Vagina (tissue), 2 donors: ENCODE measurements at places on chromosomes 4 and X.

- no peaks in the 10 kb centered on the region for H3K4me1 ChIP-seq
- no peak for DNase-seq
- H3K4me3 ChIP-seq: no peak overlapping the region
- no peaks in the 10 kb centered on the region for H3K27me3 ChIP-seq
- H3K36me3 ChIP-seq: no peaks in the 10 kb centered on the region
- H3K27ac ChIP-seq: no peak overlapping the region
These were observed 21.3 kb downstream of the AREG start for GRCh38 chr4:74466242-74466641.

- H3K4me3 ChIP-seq: no peak overlapping the region
- H3K4me1 ChIP-seq: no peaks in the 10 kb centered on the region
- no peak for DNase-seq
- H3K36me3 ChIP-seq: no peaks in the 10 kb centered on the region
- no peaks in the 10 kb centered on the region for H3K27me3 ChIP-seq
These were observed 127.4 kb downstream of the ANAPC10 start for GRCh38 chr4:144970597-144970996.

GRCh38 chrX:72270316-72270866 is 6.7 kb downstream of the RPS4X start:
- H3K27ac ChIP-seq: no peak overlapping the region
- no peaks in the 10 kb centered on the region for H3K36me3 ChIP-seq
- no peaks in the 10 kb centered on the region for H3K27me3 ChIP-seq
- H3K4me3 ChIP-seq: no peak overlapping the region
- H3K4me1 ChIP-seq: peaks cover 21% of the 10 kb centered on the region

DNA sequence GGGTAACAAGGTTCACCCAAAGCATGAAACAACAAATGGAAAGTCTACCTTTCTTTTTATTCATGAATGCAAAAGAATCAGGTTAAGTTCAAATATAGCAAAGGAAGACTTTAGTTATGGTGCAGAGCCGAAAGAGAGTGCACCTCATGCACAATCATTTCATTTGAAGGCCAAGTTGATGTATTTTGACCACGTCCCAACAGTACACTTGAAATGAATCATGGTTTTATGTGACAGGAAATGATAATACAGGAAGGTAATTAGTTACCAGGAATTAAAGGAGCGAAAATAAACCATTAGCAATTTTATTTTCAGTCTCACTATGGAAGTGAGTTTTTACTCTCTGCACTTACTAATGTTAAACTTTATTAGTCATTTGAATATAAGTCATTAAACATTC is 281.2 kb upstream of the DIAPH2 start:
- no peak overlapping the region for H3K27ac ChIP-seq
- H3K4me1 ChIP-seq: no peaks in the 10 kb centered on the region
- H3K27me3 ChIP-seq: no peaks in the 10 kb centered on the region
- no peaks in the 10 kb centered on the region for H3K36me3 ChIP-seq
- no peak for DNase-seq
- H3K4me3 ChIP-seq: no peak overlapping the region

DNA sequence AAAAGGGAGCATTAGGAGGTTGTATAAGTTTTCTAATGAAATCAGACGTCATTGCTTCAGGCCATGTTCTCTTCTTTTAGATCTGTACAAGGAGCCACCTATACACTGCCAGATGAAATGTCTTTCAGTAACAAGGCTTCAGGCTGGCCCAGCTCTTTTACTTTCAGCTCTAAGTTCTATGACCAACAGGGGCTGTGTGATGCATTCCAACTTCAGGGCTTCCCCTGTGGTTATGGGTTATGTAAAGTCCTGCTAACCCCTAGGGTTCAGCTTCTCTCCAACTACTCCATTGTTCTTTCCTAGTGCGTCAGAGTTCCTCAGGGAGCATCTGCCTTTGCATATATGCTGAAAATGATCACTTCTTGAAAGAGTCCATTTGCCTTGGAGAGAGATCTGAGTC is 79.4 kb upstream of the TTC29 start:
- H3K4me3 ChIP-seq: no peak overlapping the region
- H3K27me3 ChIP-seq: no peaks in the 10 kb centered on the region
- no peak for DNase-seq
- H3K27ac ChIP-seq: no peak overlapping the region

DNA sequence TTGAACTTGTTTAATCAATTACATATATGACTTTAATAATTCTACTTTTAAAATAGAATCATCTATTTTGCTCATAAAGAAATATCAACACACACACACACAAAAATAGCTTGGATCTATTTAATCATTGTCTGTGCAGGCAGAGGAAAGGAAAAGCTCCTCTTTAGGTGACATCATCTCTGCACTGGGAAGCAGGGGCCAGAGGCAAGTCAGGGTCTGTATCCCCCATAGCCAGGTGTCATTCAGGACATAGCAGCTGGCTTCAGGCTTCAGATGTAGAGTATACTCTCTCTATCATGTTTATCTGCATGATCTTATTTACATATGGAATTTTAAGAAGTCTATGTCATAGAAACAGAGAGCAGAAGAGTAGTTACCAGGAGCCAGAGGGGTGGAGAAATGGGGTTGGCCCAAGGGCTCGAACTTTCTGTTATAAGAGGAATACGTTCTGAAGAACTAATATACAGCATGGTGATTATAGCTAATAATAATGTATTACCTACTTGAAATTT is 110.4 kb upstream of the LDB2 start:
- no peaks in the 10 kb centered on the region for H3K4me1 ChIP-seq
- no peaks in the 10 kb centered on the region for H3K36me3 ChIP-seq
- DNase-seq: peak; percentile 37

- no peak overlapping the region for H3K4me3 ChIP-seq
- no peaks in the 10 kb centered on the region for H3K36me3 ChIP-seq
- no peaks in the 10 kb centered on the region for H3K27me3 ChIP-seq
- H3K4me1 ChIP-seq: no peaks in the 10 kb centered on the region
- DNase-seq: no peak
These were observed 377.9 kb downstream of the FAM133A start for GRCh38 chrX:94051926-94052325.

DNA sequence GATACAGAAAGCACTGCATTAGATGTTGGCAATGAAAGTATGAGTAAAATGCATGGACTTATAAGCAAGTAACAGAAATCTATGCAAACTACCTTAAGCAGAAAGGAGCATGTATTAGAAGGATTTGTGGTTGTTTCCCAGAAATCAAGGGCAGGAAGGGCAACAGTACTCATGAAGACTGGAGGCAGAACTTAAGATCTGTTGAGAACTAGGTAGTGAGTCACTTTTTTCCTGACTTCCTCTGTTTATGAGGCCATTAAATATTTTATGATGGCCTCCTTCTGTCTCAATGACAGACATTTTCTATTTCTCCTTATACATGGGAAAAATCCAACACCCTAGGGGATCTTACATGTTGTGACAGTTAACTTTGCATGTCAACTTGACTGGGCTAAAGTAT is 398.2 kb downstream of the MID1IP1 start:
- H3K36me3 ChIP-seq: no peaks in the 10 kb centered on the region
- no peaks in the 10 kb centered on the region for H3K27me3 ChIP-seq
- no peak for DNase-seq
- H3K4me1 ChIP-seq: no peaks in the 10 kb centered on the region
- no peak overlapping the region for H3K27ac ChIP-seq
- no peak overlapping the region for H3K4me3 ChIP-seq

DNA sequence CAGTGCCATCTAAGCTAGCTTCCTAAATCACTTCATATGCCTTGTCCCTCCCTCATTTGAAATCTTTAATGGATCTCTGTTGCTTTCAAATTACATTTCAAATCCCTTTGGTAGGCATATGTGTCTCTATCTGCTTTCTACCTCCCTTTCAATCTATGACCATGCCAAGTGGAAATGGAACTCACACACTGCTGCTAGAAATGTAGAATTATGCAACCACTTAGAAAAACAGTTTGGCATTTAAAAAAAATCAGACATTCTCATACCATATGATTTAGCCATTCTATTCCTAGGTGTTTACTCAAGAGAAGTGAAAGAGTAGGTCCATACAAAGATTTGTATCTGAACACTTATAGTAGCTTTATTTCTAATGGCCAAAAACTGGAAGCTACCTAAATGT is 413.5 kb upstream of the INTU start:
- no peak for DNase-seq
- no peak overlapping the region for H3K4me3 ChIP-seq
- no peaks in the 10 kb centered on the region for H3K4me1 ChIP-seq
- no peaks in the 10 kb centered on the region for H3K27me3 ChIP-seq
- no peaks in the 10 kb centered on the region for H3K36me3 ChIP-seq
- H3K27ac ChIP-seq: no peak overlapping the region

DNA sequence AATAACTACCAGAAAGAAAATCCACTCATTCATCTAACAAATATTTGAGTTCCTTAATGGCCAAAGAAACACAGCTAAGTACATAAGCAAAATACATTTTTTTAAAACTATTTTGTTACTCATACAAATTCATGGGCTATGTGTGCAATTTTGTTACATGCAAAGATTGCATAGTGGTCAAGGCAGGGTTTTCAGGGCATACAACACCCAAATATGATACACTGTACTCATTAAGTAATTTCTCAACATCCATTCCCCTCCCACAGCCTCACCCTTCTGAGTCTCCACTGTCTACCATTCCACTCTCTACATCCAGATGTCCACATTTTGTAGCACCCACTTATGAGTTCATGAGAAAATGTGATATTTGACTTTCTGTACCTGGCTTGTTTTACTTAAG is 58.2 kb downstream of the BRWD3 start:
- no peaks in the 10 kb centered on the region for H3K4me1 ChIP-seq
- H3K27ac ChIP-seq: no peak overlapping the region
- H3K27me3 ChIP-seq: no peaks in the 10 kb centered on the region
- DNase-seq: no peak

GRCh38 chr4:147610686-147611085 is 6.5 kb upstream of the TMEM184C start:
- no peaks in the 10 kb centered on the region for H3K27me3 ChIP-seq
- no peaks in the 10 kb centered on the region for H3K36me3 ChIP-seq
- H3K4me3 ChIP-seq: no peak overlapping the region
- no peak for DNase-seq

- no peaks in the 10 kb centered on the region for H3K4me1 ChIP-seq
- no peak for DNase-seq
- H3K27ac ChIP-seq: no peak overlapping the region
These were observed 10.8 kb upstream of the RHOH start for GRCh38 chr4:40185830-40186664.

- H3K4me3 ChIP-seq: peak overlapping the region; percentile 68
- peak overlapping the region; percentile 68 for H3K27ac ChIP-seq
- H3K27me3 ChIP-seq: no peaks in the 10 kb centered on the region
- no peak for DNase-seq
- no peaks in the 10 kb centered on the region for H3K36me3 ChIP-seq
These were observed 725 bp downstream of the FAM120C start for GRCh38 chrX:54182194-54182863.

- H3K4me1 ChIP-seq: no peaks in the 10 kb centered on the region
- no peaks in the 10 kb centered on the region for H3K36me3 ChIP-seq
- DNase-seq: no peak
- H3K27me3 ChIP-seq: no peaks in the 10 kb centered on the region
- H3K4me3 ChIP-seq: no peak overlapping the region
These were observed 167.3 kb downstream of the MID1IP1 start for GRCh38 chrX:38968344-38969216.

- no peaks in the 10 kb centered on the region for H3K36me3 ChIP-seq
- H3K4me3 ChIP-seq: no peak overlapping the region
- no peaks in the 10 kb centered on the region for H3K4me1 ChIP-seq
- DNase-seq: no peak
These were observed 21.7 kb upstream of the MFAP3L start for GRCh38 chr4:170047771-170048354.

- no peak for DNase-seq
- no peaks in the 10 kb centered on the region for H3K27me3 ChIP-seq
- H3K4me1 ChIP-seq: no peaks in the 10 kb centered on the region
- no peak overlapping the region for H3K4me3 ChIP-seq
These were observed 26.4 kb upstream of the LRCH2 start for GRCh38 chrX:115260330-115260729.

DNA sequence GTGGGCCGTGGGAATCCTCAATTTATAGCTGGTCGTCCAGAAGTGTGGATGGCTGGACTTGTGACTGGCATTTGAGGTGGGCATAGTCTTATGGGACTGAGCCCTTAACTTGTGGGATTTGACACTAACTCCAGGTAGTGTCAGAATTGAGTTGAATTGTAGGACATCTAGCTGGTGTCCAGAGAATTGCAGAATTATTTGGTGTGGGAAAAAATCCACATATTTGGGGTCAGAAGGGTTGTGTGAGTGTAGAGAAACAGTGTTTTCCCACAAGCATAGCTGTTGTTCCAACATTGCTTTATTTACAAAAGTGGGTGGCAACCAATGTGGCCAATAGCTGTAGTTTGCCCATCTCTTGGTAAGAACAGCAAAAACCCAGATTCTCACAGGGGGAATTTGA is 91.3 kb downstream of the MOSPD2 start:
- no peak overlapping the region for H3K27ac ChIP-seq
- DNase-seq: no peak
- H3K36me3 ChIP-seq: no peaks in the 10 kb centered on the region
- no peak overlapping the region for H3K4me3 ChIP-seq
- peaks cover 8% of the 10 kb centered on the region for H3K4me1 ChIP-seq

- H3K36me3 ChIP-seq: no peaks in the 10 kb centered on the region
- no peak overlapping the region for H3K4me3 ChIP-seq
- H3K4me1 ChIP-seq: no peaks in the 10 kb centered on the region
- no peak for DNase-seq
These were observed 21.2 kb upstream of the LAMTOR3 start for GRCh38 chr4:99915449-99915848.

- DNase-seq: no peak
- no peak overlapping the region for H3K4me3 ChIP-seq
- no peak overlapping the region for H3K27ac ChIP-seq
- no peaks in the 10 kb centered on the region for H3K36me3 ChIP-seq
- no peaks in the 10 kb centered on the region for H3K27me3 ChIP-seq
These were observed 61.0 kb upstream of the EXOC1L start for GRCh38 chr4:55758570-55758969.

DNA sequence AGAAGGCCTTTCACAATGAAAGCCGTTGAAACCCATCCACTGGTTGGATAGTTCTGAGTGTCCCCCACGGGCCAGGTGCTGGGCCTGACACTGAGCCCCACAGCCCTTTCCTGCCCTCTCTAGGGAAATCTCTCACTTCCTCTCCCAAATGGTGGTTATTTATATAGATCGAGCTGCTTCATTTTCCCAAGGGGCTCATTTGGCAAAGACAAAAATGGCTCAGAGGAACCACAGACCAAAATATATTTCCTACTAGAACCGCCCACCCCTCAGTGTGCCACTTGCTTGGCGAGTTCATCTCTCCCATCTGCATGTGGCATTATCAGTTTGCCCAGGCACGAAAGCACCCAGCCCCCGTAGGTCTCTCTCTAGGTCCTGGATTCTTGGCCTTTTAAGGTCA is 53.3 kb upstream of the STIM2 start:
- peaks cover 14% of the 10 kb centered on the region for H3K4me1 ChIP-seq
- no peak overlapping the region for H3K27ac ChIP-seq
- H3K27me3 ChIP-seq: no peaks in the 10 kb centered on the region
- H3K36me3 ChIP-seq: no peaks in the 10 kb centered on the region

DNA sequence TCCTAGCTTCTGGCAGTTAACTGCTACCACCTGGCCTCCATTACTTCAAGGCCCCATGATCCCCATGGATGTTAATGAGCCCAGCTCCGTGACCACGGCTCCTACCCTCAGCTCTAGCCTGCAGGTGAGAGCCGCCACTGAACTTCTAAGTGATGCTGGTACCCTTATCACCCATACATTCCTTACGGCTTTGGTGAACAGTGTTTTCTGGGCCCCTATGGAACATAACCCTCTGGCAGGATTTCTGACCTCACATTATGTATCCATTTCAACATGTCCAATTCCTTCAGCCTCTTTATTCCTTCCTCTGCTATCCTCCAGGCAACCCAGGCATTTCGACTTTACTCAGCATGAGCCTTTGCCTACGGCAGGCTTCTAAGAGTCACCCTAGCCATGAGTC is 24.6 kb downstream of the PAGE4 start:
- no peaks in the 10 kb centered on the region for H3K4me1 ChIP-seq
- H3K27me3 ChIP-seq: no peaks in the 10 kb centered on the region
- H3K27ac ChIP-seq: no peak overlapping the region
- H3K4me3 ChIP-seq: no peak overlapping the region
- H3K36me3 ChIP-seq: no peaks in the 10 kb centered on the region
